ENCODE measurements at places on chromosomes 1 and 21.

DNA sequence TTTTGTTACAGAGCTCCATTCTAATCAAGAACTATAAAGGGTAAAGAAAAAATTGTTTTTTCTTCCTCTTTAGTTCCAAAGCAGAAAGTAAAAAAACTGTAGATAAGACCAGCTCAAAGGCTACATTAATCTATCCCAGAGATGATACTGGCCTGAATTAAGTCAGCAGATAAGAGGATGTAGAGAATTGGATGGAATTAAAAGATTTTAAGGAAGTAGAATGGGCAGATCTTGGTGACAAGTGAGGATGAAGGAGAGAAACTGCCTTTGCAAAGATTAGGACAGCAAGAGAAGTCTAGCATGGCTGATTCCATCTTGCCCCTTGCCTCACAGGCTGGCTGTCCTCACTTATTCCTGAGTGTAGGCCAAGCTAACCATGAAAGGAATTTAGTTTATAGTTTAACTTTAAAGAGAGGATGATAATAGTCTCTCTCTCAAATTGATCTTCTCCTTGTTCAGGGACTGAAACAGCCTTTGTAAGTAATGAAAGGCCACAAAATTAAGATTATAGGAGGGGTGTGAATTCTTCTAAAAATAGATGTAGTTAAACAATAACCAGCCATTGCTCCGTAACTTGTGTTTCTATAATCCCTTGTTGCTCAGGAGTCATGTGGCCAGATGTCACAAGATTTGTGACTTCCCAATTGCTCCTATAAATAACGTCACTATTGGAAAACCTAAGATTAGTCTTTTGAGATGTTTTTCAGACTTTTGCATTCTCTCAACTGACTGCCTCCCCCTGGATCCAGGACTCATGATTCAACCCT lies 265.0 kb upstream of the USP24 start:
- no peak for DNase-seq

GRCh38 chr1:25568090-25568833 lies 24.9 kb downstream of the LDLRAP1 start:
- DNase-seq: no peak

DNA sequence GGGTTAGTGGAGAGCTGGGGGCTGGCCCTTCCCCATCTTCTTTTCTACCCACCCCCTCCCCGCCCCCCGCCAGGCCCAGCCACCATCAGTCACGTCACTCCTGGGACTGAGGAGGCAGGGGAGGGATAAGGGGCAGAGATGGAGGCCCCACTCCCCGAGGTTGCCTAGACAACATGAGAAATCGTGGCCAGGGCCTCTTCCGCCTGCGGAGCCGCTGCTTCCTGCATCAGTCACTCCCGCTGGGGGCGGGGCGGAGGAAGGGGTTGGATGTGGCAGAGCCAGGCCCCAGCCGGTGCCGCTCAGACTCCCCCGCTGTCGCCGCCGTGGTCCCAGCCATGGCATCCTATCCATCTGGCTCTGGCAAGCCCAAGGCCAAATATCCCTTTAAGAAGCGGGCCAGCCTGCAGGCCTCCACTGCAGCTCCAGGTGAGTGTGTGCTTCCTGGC lies 1.2 kb downstream of the AMPD2 start:
- DNase-seq: peak; percentile 96

GRCh38 chr1:223716302-223716862 lies 4.0 kb downstream of the CAPN2 start:
- peak; percentile 65 for DNase-seq

DNA sequence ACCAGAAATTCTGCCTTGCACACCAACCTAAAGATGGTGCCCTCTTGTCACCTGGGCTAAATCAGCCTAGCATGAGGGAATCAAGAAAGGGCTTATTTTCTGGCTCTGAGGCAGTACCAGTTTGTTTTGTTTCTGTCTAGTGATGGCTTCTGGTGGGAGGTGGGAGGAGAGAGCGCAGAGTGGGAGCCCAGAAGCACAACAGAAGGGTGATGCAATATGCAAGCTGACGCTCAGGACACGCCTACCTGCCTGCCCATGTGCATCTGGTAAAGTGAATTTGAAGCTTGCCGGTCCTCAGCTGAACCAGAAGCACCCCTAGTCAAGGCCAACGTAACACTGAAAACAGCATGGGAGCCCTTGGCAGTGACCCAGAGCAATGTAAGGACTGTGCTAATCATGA lies 138.4 kb upstream of the TIAM1 start:
- DNase-seq: no peak

- DNase-seq: no peak
Observed at GRCh38 chr1:55117941-55118340, 78.6 kb downstream of the PCSK9 start.

- no peak for DNase-seq
Observed at GRCh38 chr1:235304549-235305451, 23.2 kb downstream of the ARID4B start.

GRCh38 chr1:182056601-182057366 lies 4.7 kb downstream of the ZNF648 start:
- DNase-seq: no peak

GRCh38 chr21:38416791-38417190 lies 81.5 kb downstream of the ERG start:
- DNase-seq: no peak

GRCh38 chr1:220149742-220150141 lies 55.8 kb downstream of the IARS2 start:
- no peak for DNase-seq

DNA sequence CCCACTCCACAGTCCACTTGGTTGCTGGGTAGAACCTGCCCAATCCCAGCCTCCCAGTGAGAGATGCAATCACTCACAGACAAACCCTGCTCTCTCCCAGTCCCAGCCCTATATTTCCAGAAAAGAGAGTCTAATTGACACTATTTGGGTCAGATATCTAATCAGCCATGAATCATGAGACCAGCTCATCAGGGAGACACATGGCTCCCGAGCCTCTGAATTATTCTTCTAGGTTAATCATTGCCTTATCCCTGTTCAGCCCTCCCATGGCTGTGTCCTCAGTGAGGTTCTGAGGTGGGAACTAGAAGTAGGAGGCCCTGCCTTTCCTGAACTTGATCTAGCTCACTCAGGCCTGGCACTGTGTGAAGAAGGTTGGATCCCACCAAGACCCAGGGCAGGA lies 49.9 kb upstream of the ZC3H12A start:
- no peak for DNase-seq

DNA sequence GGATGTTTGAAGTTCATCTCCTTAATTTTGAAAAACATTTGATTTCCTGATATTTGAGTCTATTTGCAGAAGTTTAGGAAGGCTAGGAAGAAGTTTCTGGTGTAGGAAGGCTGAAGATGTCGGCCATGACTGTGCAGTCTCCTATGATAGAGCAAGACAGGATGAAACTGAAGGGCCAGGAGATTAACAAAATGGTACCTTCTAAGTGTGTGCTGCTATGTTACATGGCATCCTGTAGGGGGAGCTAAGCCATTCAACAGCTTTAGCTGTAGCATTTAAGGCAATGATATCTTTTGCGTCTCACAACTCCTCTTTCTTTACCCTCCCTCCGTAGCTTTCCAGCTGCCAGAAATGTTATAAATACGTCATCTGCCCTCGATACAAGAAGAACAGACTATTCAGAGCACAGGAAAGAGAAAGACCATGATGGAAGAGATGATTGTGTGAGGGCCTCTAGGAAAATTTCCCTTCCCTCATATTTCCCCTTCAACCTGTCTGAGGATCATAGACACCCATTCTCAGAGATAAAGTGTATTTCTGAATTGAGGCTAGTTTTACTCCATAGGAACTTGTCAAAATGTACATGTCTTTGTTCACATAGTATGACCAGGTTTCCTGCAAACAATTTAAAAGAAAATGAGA lies 61.1 kb downstream of the XCL1 start:
- DNase-seq: no peak

GRCh38 chr21:25362375-25363267 lies 244.7 kb downstream of the MRPL39 start:
- DNase-seq: no peak

GRCh38 chr1:177080564-177080963 lies 83.9 kb downstream of the ASTN1 start:
- DNase-seq: no peak

GRCh38 chr1:82399093-82399492 lies 598.4 kb downstream of the ADGRL2 start:
- DNase-seq: no peak

DNA sequence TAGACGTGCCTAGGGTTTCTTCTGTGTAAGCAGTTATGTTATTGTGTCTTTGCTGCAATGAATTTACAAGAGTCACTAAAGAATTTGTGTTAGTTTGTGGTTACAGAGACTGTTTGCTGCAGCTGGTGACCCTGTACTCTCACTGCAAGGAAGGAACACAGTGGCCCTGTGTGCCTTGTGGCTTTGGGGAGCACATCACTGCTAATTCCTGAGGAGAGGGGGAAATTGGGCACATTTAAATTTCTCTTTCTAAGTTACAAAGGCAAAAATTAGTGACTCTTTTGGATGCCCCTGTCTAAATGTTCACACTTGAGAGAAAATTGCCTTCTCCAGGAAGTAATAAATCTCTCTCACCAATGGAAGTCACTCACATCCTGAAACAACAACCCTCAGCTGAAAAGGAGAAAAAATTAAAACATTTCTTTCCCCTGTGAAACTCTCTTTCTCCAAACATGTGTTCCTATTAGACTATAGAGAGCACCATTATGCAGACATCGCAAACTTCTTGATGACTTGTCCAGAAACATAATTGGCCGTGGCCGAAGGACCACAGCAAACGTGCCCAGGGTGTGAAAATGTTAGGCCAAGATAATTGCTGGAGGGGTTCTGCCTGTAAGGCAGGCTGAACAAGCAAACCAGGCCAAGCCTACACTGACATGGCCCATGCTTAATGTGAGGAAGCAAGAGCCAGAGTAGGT lies 32.3 kb upstream of the SPAG17 start:
- DNase-seq: no peak

DNA sequence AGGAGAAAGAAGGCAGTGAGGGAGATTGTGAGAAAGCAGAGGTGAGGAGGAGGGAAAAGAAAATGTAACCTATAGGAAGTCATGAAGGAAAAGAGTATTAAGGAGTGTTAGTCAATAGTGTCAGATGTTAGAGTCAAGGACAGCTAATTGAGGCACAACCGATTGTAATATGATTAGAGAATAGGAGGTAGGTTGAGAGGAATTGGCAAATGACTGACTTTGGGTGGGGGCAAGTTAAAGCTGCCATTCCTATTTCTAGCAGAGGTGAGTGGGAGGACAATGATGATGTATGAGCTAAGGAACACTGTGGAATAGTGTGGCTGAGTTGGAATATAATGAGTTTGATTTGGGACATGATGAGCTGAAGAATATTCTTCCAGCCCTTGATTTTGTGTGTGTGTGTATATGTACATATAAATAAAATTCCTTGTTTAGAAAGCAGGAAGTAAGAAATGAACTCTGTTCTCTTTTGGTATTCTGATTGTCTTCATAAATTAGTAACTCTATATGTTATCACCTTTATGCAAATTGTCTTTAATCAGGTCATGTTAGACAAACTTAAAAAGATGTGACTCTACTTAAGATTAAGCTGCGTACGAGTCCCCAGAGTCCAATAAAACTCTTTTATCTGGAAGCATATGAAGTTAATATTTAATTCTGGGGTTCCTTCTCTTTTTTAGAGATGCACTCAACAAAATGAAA lies 98.4 kb downstream of the FNBP1L start:
- DNase-seq: no peak

Data from activated gamma-delta T cell treated with Interleukin-2 at 50 U/mL for 16 hours (primary cell).